ENCODE measurements at places on chromosomes 1 and 21. TPM values are rescaled to one million over a fixed set of nuclear protein-coding genes. Genes with fewer than 3 reads are reported as not detected.

DNA sequence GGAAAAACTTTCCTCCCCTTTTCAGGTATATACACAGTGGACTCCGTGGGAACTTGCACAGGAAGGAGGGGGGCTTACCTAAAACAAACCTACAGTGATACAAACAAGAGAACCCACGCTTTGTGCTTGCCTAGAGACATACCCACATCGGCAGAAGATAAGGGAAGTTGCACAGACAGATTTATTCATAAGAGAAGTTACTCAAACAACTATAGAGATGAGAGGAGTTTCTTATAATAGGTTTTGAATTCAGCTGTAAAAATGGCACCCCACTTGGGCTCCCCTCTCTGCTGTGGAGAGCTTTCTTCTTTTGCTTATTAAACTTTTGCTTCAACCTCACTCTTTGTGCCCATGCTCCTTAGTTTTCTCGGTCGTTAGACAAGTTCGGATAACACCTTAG lies 1.8 kb upstream of the DUSP12 start:
- no peak overlapping the region for H3K27ac ChIP-seq
- no peaks in the 10 kb centered on the region for H3K4me1 ChIP-seq
- no peak overlapping the region for H3K4me3 ChIP-seq
- H3K27me3 ChIP-seq = no peaks in the 10 kb centered on the region
- no peaks in the 10 kb centered on the region for H3K36me3 ChIP-seq

DNA sequence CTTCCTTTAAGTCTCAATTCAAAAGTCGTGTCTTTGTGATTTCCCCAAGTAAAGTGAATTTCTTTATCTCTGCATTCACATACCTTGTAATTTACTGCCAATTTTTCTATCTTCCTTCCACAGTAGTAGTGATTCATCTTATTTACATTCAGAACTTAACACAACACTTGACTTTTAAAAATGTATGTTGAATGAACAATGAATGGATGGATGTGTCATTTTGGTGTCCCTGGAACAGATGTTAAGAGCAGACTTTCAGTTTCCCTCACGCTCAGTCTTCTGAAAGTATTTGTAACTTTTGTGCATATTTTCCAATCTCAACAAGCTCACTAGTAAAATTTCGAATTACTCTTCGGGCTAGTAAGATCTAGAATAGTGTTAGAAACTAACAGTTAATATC lies 352.0 kb downstream of the HHIPL2 start:
- no peaks in the 10 kb centered on the region for H3K4me1 ChIP-seq
- no peaks in the 10 kb centered on the region for H3K27me3 ChIP-seq
- no peak for DNase-seq
- H3K27ac ChIP-seq = no peak overlapping the region
- no peaks in the 10 kb centered on the region for H3K36me3 ChIP-seq

DNA sequence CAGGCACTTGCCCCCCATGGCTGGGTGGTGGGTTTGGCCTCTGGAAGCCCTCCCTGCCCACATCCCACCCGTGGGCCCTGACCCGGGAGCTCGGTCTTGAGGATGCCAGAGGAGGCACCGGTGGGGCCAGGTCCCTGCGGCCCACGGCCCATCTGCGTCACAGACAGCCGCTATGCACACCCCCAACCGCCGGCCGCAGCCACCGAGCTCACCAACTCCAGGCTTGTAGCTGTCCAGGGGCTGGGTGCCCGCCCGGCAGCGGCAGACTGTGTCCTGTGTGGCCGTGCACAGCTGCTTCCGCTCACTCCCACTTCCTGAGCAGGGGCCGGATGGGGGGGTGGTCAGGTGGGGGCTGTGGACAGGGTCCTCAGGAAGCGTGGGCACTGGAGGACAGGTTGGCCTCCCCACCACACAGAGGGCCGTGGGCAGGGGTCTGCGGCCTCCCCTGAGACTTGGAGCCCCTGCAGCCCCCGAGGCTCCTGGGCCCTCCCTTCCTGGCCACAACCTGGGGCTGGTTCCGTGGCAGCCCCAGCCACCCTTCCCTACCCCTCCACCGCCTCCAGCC lies 1.1 kb downstream of the TNFRSF4 start:
- H3K4me3 ChIP-seq = peak overlapping the region; percentile 60
- no peaks in the 10 kb centered on the region for H3K27me3 ChIP-seq
- no peak for DNase-seq
- no peaks in the 10 kb centered on the region for H3K4me1 ChIP-seq
- no peak overlapping the region for H3K27ac ChIP-seq
- H3K36me3 ChIP-seq = no peaks in the 10 kb centered on the region

DNA sequence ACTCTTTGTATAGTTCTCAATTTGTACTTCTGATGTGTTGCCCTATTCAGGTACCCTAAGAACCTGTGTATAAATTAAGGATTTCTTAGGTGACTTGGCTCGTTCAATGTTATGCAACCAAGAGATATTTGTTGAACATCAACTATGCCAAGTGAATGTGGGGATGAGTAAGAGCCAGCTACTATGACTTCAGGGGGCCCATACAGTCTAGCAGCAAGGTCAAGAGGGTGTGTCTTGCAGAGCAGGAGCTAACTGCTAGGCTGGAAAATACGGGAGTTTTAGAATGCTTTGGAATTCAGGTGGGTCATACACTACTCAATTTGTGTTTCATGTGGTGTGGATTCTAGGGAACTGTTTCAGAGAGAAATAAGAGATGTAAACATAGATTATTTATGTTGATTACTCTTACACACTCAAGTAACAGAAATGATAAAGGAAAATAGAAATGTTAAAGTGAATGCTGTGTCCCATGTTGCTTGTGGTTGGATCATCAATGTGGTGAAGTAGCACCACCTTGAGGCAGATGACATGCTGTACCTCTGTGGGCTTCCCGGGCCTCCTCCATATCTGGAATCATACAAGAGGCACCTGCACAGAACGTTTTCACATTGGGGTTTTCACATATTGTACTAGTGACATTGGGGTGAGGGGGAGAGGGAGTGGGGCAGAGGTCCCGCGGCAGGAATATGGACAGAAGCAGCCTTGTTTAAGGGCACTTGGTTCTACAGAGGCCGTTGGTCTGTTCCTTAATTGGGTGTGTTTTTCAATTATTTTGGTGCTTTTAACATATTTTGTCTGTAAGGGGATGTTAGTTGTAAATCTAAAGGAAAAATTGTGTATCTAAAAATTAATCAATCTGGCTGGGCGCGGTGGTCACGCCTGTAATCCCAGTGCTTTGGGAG lies 12.4 kb downstream of the ARPC5 start:
- no peaks in the 10 kb centered on the region for H3K36me3 ChIP-seq
- no peak overlapping the region for H3K4me3 ChIP-seq
- no peak overlapping the region for H3K27ac ChIP-seq
- no peaks in the 10 kb centered on the region for H3K4me1 ChIP-seq
- H3K27me3 ChIP-seq = no peaks in the 10 kb centered on the region
- no peak for DNase-seq

GRCh38 chr1:203592730-203593129 lies 33.9 kb upstream of the ATP2B4 start:
- H3K4me3 ChIP-seq = no peak overlapping the region
- no peaks in the 10 kb centered on the region for H3K36me3 ChIP-seq
- peaks cover 3% of the 10 kb centered on the region for H3K4me1 ChIP-seq
- no peaks in the 10 kb centered on the region for H3K27me3 ChIP-seq
- no peak overlapping the region for H3K27ac ChIP-seq
- DNase-seq = no peak

GRCh38 chr1:234605399-234605982 lies 4.5 kb downstream of the IRF2BP2 start:
- peaks cover 5% of the 10 kb centered on the region for H3K36me3 ChIP-seq
- H3K4me1 ChIP-seq = no peaks in the 10 kb centered on the region
- peak overlapping the region; percentile 99 for H3K27ac ChIP-seq
- no peak for DNase-seq
- no peaks in the 10 kb centered on the region for H3K27me3 ChIP-seq

GRCh38 chr1:5585256-5585655 lies 407.0 kb downstream of the NPHP4 start:
- H3K4me1 ChIP-seq = no peaks in the 10 kb centered on the region
- H3K36me3 ChIP-seq = no peaks in the 10 kb centered on the region
- H3K27ac ChIP-seq = no peak overlapping the region
- H3K4me3 ChIP-seq = no peak overlapping the region

DNA sequence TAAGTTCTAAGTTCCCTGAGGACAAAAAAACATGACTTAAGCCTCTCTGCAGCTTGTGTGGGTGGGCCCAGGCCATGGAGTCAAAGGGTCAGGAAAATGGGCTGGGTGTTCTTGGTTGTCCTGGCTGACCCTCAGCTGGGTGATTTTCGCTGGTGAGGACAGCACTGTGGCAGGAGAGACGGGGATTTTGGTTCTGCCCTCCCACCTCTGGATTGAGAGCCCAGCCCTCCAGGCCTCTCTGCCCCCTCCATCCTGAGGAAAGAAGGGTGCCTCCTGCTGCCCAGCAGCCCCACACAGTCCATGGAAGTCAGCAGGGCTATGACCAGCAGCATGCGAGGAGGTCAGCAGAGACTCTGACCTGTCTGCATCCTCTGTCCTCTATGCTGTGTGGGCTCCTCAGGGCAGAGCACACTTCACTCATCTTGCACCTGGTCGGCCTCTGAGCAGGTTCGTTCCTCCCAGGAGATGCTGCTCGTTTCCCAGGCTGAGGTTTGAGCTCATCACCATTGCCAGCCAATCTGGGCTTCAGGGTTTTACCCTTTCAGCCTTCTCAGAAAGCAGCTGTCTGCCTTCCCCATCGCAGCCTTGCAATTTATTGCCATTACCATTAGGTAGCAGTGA lies 26.5 kb downstream of the PHGDH start:
- H3K27ac ChIP-seq = peak overlapping the region; percentile 30
- DNase-seq = no peak
- H3K36me3 ChIP-seq = no peaks in the 10 kb centered on the region
- H3K27me3 ChIP-seq = no peaks in the 10 kb centered on the region

GRCh38 chr1:48048064-48048463 lies 50.9 kb upstream of the TRABD2B start:
- no peaks in the 10 kb centered on the region for H3K27me3 ChIP-seq
- no peaks in the 10 kb centered on the region for H3K4me1 ChIP-seq
- no peak for DNase-seq
- H3K36me3 ChIP-seq = no peaks in the 10 kb centered on the region

GRCh38 chr1:12083766-12084165 lies 20.7 kb downstream of the TNFRSF8 start:
- no peaks in the 10 kb centered on the region for H3K4me1 ChIP-seq
- no peaks in the 10 kb centered on the region for H3K36me3 ChIP-seq
- H3K27ac ChIP-seq = no peak overlapping the region
- no peak for DNase-seq
- H3K4me3 ChIP-seq = no peak overlapping the region

GRCh38 chr1:6864166-6864565 lies 78.9 kb downstream of the CAMTA1 start:
- H3K4me1 ChIP-seq = peaks cover 9% of the 10 kb centered on the region
- no peaks in the 10 kb centered on the region for H3K27me3 ChIP-seq
- H3K4me3 ChIP-seq = no peak overlapping the region
- H3K36me3 ChIP-seq = no peaks in the 10 kb centered on the region
- DNase-seq = no peak

DNA sequence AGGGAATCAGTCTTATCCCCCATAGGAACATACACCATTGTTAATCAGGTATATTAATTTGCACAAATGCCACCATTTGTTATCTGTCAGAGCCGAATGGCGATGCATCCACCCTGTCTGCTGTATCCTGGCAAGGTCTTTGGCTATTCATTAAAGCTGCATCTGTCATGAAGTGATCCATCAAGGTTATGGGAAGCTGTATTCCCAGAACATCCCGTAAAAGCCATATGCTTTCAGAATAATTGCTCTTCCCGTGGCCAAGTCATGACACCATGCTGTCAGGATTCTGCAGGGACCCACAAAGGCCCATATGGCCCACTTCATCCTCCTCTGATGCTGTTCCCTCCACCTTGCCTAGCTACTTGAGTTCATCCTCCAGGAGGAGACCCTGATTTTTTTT lies 103.9 kb downstream of the RAVER2 start:
- no peak for DNase-seq
- no peaks in the 10 kb centered on the region for H3K4me1 ChIP-seq
- H3K27ac ChIP-seq = no peak overlapping the region
- no peaks in the 10 kb centered on the region for H3K36me3 ChIP-seq

The CCT3 gene
- total RNA-seq = 263 TPM

DNA sequence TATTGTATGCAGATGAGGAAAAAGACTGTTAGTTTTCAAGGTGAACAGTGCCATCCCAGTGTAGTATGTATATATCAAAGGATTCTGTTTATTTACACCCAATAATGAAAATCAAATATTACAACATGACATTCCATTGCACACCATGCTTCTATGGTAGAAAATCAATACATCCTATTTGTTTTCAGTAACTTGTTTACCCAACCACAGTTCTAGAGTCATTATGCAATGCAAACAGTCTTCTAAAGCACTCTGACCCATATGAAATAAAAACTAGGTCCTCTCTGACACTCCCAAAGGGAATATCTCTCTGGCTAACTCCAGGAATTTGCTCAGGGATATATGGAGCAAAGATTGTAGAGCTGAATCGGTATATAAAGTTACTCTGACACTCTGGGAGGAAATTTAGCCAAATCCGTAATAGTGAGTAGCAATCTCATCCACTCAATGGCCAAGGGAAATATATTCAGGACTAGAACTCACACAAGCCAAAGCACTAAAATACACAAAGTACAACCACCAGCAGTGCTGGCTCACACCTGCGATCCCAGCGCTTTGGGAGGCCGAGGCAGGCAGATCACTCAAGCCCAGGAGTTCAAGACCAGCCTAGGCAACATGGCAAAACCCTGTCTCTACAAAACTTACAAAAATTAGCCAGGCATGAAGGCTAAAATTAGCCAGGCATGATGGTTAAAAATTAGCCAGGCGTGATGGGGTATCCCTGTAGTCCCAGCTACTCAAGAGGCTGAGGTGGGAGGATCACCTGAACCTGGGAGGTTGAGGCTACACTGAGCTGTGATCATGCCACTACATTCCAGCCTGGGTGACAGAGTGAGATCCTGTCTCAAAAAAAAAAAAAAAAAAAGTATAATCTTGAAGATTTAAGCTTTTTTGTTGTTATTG lies 75.2 kb downstream of the RERE start:
- no peak for DNase-seq
- H3K36me3 ChIP-seq = no peaks in the 10 kb centered on the region
- no peaks in the 10 kb centered on the region for H3K27me3 ChIP-seq

GRCh38 chr1:46172321-46172720 lies 2.6 kb upstream of the TSPAN1 start:
- H3K36me3 ChIP-seq = no peaks in the 10 kb centered on the region
- H3K4me1 ChIP-seq = peaks cover 7% of the 10 kb centered on the region
- DNase-seq = no peak
- peak overlapping the region; percentile 83 for H3K27ac ChIP-seq
- H3K27me3 ChIP-seq = no peaks in the 10 kb centered on the region

The CIART gene
- 4.3 TPM for total RNA-seq

The S100B gene
- total RNA-seq = 61.3 TPM

The OPTC gene
- total RNA-seq = not detected

The ERVH48-1 gene
- not detected for total RNA-seq

GRCh38 chr1:85132078-85132720 lies 68.6 kb downstream of the SYDE2 start:
- no peaks in the 10 kb centered on the region for H3K36me3 ChIP-seq
- no peak overlapping the region for H3K27ac ChIP-seq
- DNase-seq = no peak
- no peak overlapping the region for H3K4me3 ChIP-seq
- H3K27me3 ChIP-seq = no peaks in the 10 kb centered on the region
- H3K4me1 ChIP-seq = no peaks in the 10 kb centered on the region

- H3K36me3 ChIP-seq = no peaks in the 10 kb centered on the region
- no peaks in the 10 kb centered on the region for H3K4me1 ChIP-seq
- no peaks in the 10 kb centered on the region for H3K27me3 ChIP-seq
- H3K4me3 ChIP-seq = no peak overlapping the region
- peak overlapping the region; percentile 86 for H3K27ac ChIP-seq
Measured at GRCh38 chr1:94702442-94702815, 117.7 kb upstream of the SLC44A3 start.

Data from breast epithelium (tissue), 4 donors.